Adrenal gland (tissue), 19 donors: ENCODE measurements at places on chromosomes 7 and 10. TPM values are rescaled to one million over a fixed set of nuclear protein-coding genes. Genes with fewer than 3 reads are reported as not detected.
A peak's percentile ranks its signal among the peaks of the same experiment; 100 is the strongest.

GRCh38 chr7:113289140-113289740, 170.9 kb upstream of the SMIM30 start:
- no peak for DNase-seq

- DNase-seq, result no peak
Observed at GRCh38 chr7:7812112-7812511, 93.7 kb upstream of the RPA3 start.

DNA sequence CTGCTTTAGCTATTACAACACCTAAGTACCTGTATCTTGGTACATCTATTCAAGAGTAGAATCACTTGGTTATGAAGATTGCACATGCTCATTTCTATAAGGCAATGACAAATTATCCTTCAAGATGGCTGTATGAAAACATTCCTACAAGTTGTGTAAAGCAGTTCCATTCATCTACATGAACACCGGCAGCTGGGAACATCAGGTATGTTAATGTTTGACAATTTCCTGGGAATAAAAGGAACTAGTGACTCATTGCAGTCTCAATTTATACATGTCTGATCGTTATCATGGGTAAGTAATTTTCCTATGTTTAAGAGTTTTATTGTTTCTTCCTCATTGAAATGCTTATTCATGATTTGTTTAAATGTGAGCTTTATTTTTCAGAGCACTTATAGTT, 203.2 kb upstream of the SEMA3E start:
- DNase-seq, result no peak

DNA sequence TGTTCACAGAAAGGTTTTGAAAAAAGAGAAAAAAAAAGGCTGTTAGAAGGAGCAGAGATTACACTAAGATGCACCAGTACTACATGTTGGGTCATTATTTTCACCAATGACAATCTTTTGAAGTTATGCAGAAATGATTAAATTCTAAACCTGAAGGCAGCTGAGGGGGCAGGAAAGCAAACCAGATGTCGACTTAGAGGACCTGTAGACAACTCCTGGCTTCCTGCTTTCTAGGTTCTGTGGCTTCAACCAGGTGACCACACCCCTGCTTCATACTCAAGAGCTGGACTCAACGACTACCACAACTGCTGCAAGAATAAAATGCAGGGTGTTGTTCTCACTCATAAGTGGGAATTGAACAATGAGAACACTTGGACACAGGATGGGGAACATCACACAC, 30.0 kb downstream of the MYOF start:
- DNase-seq, result no peak

DNA sequence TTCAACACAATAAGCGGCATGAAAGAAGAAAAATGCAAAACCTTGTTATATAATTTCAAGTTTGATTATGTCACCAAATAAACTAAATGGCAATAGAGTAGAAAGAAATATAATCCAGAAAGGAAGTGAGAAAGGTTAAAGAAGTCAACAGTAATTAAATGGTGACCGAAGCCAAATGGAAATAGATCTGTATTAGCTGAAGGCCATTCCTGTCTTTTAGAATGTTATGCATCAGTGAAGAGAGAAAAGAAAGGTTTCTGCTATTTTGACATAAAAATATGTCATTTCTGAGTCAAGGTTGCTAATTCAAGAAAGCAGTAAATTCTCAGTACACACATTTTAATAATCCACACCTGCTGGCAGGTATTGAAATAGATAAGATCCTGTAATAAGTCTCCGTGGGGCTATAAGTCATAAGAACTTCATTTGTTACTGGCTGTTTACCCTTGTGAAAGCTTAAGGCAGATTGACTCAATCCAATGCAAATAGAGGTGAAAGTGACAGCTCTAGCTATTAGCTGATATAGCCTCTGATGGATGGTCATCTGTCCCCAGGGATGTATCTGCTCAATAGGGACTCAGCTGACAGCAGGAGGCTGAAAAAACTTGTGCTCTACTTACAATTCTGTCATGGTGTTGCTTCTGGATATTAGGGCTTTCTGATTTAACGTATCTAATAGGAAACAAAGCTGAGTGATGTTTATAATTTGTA, 152.1 kb downstream of the FZD1 start:
- no peak for DNase-seq

DNA sequence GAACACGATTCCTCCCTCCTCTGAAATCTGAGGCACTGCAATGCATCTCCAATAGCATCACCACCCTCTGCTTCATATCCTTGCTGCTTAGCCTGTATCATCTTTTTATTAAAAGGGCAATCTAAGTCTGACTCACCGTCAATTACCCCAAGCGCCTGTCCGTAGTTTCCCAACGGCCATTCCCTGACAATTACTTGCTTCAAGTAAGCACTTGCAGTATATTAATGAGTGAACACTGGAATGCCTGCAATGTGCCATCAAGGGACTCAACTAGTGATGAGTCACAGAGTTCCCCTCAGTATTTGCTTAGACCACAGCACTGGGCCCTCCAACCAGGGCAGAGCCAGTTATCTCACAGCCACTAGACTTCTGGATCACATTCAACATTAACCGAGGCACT, 19.5 kb upstream of the PPP1R3C start:
- DNase-seq, result no peak

- no peak for DNase-seq
Observed at GRCh38 chr7:96198047-96198636, 123.8 kb downstream of the SLC25A13 start.

DNA sequence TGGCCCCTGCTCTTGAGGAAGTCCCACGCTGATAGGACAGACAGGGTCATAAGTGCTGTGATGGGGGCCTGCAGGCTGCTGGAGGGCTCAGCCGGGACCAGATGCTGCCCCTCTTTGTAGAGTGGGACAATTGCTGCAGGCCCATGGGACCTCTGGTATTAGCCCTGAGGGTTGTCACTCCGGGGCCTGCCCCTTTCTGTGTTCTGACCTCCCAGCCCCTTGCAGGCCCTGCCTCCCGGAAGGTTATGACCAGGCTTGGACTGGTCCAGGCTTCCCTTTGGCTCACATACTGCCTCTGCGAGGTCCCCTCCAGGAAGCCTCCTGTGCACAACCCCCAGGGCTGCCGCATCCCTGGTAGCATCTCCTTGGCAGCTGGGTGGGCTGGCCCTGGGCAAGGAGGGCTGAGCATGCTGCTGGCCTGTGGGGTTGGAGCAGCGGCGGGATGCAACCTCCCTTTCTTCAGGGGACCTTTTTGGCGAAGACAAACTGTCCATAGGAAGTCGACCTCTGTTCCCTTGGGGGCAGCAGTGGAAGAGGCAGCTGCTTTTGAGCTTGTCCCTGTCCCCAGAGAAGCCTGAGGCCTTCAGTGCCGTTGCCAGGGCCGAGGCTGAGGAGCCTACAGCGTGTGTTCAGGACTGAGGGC, 8.8 kb downstream of the LIMK1 start:
- peak; percentile 10 for DNase-seq

DNA sequence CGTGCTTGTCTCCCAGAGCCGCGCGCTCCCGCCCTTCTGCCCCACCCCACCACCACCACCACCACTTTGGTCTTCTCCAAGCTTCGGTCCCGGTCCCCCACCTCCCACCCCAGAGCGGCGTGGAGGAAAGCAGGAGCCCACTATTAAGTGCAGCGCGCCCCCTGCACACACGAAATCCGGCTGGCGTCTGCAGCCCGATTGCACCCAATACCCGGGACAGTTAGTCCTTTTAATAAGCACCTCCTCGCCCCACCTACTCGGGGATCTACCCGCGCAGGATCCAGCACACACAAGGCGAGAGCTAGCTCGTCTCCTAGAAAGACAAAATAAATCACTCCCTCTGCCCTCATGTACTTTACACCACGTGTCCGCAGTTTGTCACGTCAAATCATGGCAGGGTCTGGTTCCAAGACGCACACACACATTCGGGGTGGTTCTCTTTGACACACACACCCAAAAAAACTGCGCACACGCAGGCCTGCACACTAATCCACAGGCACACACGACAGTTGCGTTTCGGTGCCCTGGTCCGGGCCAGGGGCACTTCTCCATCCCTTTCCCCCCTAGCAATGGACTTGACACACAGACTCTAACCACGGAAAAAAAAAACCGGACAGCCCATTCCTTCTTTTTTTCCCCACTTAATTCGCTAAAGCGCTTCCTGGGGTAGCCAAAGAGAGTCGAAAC, 1.6 kb downstream of the SFMBT2 start:
- peak; percentile 27 for DNase-seq

DNA sequence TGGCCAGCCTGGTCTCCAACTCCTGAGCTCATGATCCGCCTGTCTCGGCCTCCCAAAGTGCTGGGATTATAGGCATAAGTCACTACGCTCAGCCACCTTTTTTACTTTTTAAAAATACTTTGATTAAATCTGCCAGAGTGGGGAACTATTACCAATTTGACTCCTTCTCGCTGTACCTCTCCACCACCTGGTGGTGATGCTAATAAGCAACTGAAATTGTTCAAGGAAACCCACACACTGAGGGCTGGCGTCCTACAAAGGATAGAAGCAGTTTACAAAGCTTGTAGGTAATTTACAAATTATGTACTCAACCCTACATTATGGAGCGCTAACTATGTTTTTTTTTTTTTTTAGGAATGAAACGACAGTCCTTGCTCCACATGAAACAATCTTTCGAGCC, 111.1 kb downstream of the CPED1 start:
- DNase-seq, result no peak

- peak; percentile 37 for DNase-seq
Observed at GRCh38 chr7:6558837-6559236, 7.6 kb upstream of the GRID2IP start.

DNA sequence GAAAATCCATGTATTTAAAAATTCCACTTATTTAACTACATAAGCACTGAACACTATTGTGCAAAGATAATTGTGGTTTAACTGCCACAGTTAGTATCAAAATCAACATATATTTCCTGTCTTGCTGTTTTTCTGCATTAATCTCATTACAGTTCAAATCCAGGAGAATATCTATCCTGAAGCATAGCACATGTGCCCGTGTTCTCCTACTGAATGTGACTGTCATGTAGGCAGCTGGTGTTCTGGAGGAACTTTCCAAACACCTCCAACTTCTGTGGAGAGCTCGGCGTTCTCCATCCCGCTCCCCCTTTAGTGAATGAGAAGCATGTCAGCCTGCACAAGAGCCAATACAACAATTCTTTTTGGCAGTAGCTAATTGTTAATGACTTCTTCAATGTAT, 76.4 kb upstream of the IKZF1 start:
- DNase-seq, result no peak

DNA sequence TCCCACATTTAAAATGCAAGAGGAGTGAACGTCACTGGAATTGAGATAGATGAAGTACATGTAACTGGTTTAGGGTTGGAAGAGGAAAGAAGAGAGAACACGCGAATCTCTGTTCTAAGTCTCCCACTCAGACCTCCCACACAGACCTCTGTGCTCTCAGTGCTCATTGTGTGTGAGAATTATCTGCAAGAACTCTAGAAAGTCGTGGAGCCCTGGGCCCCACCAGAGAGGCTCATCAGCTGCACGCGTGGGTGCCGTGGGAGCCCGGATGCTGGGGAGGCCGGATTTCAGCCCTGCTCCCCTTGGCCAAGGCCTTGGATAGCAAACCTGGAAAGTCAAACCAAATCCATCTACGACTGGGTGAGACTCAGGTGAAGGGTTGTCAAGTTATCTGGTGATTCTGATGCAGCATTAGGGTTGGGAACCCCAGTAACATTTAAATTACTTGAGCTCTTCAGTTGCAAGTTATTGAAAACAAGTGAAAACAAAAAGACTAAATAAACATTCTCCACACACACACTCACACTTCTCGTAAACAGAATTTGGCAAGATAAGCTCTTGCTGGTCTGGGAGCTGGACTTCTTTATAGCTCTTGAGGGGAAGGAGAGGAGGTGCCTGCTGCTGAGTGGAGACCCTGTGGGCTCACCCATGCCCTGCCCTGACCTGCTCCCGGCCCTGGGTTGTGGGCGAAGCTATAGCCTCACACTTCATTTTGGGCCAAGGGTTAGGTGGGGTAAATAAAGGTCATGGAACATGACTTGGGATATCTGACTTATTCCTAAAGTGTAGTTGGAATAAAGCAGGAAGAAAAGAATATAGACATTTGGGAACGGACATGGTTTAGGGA, 250.3 kb downstream of the ADARB2 start:
- DNase-seq, result no peak

CRTAC1 gene
- total RNA-seq, result not detected

RBM48 gene
- total RNA-seq, result 7.6 TPM

FASTK gene
- total RNA-seq, result 42.0 TPM

SSC4D gene
- 0.60 TPM for total RNA-seq

CACNB2 gene
- total RNA-seq, result 13.0 TPM

SFRP4 gene
- 16.3 TPM for total RNA-seq
